NCI-H1092 (cell line): ENCODE measurements at places on chromosomes 16 and 17.
A peak's percentile ranks its signal among the peaks of the same experiment; 100 is the strongest.

- no peak for DNase-seq
These were observed 174.0 kb upstream of the CIBAR2 start for GRCh38 chr16:85286066-85286831.

GRCh38 chr16:9836118-9836736 is 346.0 kb downstream of the GRIN2A start:
- no peak for DNase-seq

- no peak for DNase-seq
These were observed at the start of gene ZNF469 for GRCh38 chr16:88382491-88383400. Gene ZNF469, plus strand, starts transcription at chr16:88382959. Its CDS starts 44,512 bp downstream, at chr16:88427471.

GRCh38 chr16:27786221-27786922 is 236.4 kb downstream of the KATNIP start:
- DNase-seq, result no peak

DNA sequence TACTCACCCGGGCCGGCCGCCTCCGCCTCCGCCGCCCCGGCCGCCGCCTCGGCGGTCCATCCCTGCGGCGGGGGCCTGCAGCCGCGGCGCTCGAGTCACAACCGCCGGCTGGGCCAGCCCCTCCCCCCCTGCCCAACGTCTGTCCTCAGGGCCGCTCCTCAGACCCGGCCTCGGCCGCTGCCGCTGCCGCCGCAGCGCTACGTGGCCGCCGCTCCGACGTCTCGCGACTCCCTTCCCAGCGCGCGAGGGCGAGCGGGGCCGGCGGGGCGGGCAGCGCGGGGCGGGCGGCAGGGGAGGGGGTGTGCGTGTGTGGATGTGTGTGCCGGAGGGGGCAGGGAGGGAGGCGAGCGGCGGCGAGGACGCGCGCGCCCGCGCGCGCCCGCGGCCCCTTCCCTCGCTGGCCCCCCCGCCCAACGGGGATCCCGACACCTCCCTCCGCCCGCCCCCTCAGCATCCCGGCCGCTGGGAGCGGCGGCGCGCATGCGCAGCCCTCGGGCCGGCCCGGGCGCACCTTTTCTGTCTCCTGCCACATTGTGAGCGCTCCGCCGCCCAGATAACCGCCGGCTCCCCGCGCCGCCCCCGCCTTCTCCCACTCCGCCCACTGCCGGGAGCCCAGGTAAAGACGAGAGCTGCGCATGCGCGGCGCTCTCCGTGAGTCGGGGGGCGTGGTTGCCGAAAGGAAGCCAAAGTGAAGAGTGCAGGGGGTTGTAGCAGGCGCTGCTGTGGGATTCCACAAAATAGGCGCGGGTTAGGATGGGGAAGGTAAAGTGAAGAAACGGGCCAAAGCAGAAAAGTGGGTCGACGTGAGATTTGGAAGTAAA is at the start of gene ZNF652:
Gene ZNF652 (minus strand): TSS at position 349 of the 821 bp plus-strand sequence. CDS start 44,525 bp downstream, outside the sequence.
- peak; percentile 93 for DNase-seq

DNA sequence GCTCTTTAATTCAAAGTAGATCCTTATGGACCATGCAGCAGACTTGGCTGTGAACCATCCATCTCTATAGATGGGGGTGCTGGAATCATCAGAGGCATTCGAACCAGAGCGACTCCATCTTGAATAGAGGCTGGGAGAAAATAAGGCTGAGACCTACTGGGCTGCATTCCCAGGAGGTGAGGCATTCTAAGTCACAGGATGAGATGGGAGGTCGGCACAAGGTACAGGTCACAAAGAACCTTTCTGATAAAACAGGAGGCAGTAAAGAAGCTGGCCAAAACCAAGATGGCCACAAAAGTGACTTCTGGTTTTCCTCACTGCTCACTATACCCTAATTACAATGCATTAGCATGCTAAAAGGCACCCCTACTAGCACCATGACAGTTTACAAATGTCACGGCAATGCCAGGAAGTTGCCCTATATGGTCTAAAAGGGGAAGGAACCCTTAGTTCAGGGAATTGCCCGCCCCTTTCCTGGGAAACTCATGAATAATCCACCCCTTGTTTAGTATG is 89.2 kb upstream of the BRD7 start:
- DNase-seq, result no peak

GRCh38 chr16:11627822-11628457 is 40.3 kb upstream of the SNN start:
- DNase-seq, result no peak

- no peak for DNase-seq
These were observed 86.9 kb downstream of the MRM3 start for GRCh38 chr17:869086-869485.

DNA sequence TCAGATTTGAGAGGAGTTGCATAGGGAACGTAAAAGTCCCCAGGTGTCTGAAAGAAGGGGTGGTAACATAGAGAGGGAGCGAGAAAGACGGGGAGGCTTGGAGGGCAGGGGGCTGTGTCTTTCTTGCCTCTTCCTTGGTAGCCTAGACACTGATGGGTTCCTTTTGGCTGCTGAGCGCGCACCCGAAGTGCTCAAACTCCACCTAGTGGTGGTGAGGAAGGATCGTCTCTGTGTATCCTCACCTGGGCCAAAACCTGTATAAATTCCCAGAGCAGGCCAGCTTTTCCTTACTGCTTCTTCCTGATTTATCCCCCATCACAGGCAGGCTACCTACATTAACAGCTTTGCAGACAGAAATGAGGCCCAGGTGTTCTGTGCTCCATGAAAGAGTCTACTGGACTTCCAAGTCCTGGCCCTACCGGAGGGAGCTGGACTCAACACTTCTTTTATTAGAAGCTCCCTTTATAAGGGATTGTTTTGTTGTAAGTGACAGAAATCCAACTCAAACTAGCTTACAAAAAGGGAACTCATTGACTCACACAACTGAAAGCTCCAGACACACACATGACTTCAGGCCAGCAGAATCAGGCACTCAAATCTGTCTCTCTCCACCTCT is 5.5 kb upstream of the SLC25A35 start:
- peak; percentile 20 for DNase-seq

- no peak for DNase-seq
These were observed 361.0 kb downstream of the WWOX start for GRCh38 chr16:78460428-78460827.

DNA sequence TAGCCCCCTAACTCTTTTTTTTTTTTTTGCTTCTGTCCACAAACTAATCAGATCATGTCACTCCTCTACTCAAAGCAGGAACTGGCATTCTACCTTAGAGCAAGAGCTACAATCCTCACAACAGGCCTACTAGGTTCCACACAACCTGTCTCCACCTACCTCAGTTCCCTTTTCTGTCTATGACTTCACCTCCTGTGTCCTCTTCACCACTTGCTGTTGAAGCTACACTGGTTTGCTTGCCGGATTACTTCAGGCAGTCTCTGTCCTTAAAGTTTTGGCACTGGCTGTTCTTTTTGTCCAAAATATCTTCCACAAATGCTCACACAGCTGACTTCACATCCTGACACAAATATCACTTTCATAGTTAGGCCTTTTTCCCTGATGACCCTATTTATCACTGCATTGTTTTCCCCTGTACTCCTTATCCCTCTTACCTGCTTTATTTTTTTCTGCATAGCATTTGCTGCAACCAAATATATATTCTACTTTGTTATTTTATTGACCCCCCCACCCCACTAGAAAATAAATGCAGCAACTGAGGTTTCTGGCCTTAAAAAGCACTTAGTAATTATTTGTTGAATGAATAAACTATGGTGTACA is 72.0 kb downstream of the KANSL1 start:
- no peak for DNase-seq

DNA sequence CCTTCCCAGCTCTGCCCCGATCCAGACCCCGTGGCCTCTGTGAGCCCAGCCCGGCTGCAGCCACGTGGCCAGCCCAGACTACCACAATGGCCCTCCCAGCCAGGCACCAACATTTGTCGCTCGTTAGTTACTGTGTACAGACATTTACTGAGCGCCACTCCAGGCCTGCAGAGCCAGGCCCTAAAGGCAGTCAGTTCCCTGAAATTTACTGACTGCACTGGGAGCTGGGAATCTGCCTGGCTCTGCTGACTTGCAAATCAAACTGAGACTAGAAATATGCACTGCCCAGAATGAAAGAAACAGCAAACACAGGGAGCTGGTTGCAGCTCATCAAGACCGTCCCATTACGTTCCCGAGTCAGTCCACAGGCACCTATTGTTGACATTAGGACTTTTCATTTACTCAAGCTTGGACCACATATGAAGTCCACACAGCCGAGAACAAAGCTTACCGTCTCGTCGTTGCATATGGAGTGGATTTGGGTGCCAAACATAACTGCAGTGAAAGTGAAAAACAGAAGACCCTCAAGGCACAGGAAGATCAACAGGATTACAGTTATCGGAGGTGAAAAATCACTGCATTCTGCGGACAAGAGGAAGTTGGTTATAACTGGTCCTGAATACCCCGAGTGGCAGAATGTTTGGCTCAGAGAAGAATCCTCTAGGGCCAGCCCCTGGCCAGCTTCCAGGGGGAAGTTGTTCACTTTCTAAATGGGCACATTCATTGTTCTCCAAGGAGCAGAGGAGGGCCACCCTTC is 34.5 kb downstream of the ZDHHC7 start:
- DNase-seq, result no peak

- no peak for DNase-seq
These were observed 503 bp downstream of the C16orf54 start for GRCh38 chr16:29745121-29745852.

- DNase-seq, result no peak
These were observed 103.4 kb downstream of the SNX11 start for GRCh38 chr17:48211011-48211410.

- no peak for DNase-seq
These were observed 9.2 kb downstream of the PAFAH1B1 start for GRCh38 chr17:2602597-2603017.

- DNase-seq, result no peak
These were observed 18.0 kb upstream of the MON1B start for GRCh38 chr16:77172951-77173350.

DNA sequence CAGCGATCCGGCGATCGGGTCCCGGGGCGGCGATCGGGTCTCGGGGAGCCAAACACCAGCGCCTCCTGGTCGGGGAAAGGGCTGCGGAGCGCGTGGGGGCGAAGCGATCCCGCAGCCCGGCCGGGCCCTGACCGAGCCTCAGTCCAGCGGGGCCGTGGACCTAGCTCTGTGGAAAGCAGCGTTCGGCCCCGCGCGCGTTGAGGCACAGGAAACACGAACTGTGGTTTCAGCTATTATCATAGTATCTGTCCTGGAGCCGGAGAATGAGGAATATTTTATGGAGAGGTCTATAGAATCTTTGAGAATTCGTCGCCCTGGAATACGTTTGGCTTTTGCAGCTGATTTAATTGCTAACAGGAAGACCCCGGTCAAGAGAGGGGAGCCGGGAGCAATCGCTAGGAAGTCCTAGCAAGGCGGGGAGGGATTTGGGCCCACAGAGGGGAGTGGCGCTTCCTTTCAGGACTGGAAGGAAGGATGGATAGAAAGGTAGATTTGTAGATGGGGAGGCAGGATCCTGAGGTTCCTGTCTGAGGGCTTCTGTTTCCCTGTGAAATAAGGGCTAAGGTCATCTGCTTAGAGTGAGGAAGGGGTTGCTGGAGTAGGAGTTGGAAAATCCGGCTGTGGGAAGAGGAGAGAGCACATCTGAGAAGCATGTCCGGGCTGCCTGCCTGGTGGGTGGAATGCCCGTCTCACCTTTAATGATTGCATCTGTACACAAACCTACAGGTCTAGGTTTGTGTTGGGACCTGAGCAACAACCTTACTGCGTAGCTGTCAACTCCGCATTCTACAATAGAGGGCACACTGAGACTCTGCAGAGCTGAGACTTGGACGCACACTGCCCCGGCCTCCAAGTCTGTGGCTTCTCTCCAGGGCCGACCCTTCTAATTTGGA is 770 bp downstream of the CCNF start:
- no peak for DNase-seq

- no peak for DNase-seq
These were observed 429.0 kb downstream of the MAF start for GRCh38 chr16:79171504-79171903.

- no peak for DNase-seq
These were observed 279.3 kb downstream of the ABCC12 start for GRCh38 chr16:47876511-47876910.

GRCh38 chr17:17043461-17044271 is 1.4 kb downstream of the MPRIP start:
- no peak for DNase-seq

GRCh38 chr17:67489273-67489672 is 112.2 kb downstream of the PITPNC1 start:
- DNase-seq, result no peak

DNA sequence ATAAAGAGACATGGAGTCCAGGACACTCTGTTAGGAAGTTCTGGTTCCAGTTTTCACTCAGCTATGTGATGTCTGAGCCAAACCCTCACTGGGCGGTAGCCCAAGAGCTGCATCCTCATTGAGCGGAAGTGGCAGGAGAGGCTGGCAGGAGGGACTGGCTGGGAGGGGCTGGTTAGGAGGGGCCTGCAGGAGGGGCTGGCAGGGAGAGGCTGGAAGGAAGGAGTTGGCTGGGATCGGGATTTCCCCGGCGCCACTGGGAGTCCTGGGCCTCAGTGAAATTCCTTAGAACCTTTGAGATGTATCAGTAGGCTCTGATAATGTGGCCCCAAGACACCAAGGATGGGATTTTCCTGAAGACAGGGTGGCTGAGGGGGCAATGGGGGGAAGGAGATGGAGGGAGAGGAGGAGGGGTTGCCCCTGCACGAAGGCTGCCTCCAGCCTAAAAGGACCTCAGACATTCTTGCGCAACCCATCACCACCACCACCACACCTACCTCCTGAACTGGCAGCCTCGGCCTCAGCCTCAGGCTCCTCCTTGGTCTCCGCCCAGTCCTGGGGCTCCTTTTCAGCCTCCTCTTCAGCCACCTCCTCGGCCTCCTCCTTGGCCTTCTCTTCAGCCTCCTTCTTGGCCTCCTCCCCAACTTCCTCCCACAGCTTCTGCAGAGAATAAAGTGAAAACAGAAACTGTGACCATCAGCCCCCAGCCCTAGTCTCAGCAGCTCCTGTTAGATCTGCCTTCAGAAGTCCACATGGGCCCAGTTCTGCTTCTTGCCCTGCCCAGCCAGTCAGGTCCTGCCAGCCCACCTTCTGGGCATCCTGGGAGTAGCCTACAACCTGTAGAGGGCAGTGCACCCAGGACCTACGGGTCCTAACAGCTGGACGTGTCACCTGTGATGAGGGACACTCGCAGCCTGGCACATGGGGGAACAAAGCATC is 31.7 kb downstream of the CNGB1 start:
- DNase-seq, result no peak
